ENCODE measurements at places on chromosomes 5 and 9.

- DNase-seq, result no peak
These were observed 30.7 kb downstream of the EXOC3 start for GRCh38 chr5:473551-474192.

GRCh38 chr5:72427488-72428437, 79.4 kb downstream of the ZNF366 start:
- DNase-seq, result no peak

DNA sequence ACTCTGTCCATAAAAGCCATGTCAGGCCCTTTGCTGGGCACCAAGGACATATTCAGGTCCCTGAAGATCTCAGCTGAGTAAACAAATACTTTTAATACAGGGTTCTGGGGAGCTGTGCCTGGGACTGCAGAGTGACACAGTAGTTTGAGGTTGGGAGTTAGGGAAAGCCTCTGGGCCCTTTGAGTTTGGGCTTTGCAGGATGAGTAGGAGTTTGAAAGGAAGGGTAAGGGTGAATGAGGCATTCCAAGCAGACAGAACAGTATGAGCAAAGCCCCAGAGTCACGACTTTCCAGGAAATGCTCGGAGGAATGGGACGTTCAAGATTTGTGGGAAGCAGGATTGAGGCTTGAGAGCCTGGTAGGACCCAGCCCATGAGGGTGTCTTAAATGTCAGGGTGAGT, 13.3 kb downstream of the CRB2 start:
- DNase-seq, result no peak

DNA sequence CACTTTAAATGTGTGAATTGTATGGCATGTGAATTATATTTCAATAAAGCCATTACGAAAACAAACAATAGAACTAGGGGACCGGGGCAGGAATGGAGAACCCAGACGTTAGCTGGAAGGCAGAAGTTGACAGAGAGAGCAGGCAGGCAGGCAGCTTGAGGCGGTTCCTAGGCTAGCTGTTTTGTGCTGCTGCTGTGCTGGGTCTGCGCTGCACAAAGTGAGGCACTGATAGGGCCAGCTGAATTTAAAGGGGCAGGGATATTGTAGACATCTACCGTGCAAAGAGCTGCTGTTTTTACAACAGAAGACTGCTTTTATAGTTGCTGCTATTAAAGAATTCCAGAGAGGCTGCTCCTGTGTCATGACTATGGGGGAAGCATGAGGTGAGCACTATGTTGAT, 21.6 kb upstream of the MIER3 start:
- DNase-seq, result no peak

DNA sequence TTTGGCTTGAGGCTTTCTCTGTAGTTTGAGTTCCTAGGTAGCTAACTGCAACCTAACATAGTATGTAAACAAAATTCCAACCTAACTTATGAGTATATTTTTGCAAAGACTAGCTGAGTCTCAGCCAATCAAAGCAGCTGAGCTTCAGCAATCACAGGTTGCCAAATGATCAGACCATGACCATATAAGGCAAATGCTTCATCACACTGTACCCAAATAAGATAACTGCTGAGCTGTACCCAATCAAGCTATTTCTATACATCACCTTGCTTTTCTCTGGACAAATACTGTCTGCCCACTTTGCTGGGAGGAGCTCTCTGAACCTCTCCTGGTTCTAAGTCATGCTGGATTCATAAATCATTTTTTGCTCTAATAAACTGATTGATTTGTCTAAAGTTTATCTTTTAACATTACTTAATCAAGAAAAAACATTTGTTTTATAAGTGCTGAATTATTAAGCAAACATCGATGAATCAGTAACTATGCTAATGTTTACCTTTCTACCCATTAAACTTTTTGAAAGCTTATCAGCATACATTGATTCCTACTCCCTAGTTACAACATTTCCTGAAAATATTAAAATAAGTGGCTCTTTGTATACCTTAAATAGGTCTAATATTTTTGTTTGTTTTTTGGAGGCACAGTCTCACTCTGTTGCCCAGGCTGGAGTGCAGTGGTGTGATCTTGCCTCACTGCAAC, 129.7 kb upstream of the PCA3 start:
- no peak for DNase-seq

DNA sequence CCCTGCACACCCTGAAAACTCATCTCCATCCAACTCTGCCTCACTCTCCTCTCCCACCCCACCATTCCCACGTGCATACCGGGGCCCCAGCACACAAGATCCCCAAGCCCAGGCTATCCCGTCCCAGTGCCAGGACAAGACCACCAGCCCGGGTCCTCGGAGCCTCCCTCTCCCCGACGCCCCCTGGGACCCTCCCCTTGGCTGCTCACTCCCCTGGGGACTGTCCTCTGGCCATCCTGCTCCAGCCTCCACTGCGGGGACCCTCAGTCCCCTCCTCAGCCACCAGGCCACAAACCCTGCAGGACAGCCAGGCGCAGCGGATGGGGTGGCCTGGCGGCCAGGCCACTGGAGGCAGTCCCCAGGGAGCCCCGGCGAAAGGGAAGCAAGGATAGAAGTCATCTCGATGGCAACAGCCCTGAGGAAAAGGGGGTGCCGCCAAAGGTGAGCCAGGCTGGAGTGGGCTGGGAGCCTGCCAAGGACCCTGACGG, 62.8 kb downstream of the C9orf50 start:
- no peak for DNase-seq

DNA sequence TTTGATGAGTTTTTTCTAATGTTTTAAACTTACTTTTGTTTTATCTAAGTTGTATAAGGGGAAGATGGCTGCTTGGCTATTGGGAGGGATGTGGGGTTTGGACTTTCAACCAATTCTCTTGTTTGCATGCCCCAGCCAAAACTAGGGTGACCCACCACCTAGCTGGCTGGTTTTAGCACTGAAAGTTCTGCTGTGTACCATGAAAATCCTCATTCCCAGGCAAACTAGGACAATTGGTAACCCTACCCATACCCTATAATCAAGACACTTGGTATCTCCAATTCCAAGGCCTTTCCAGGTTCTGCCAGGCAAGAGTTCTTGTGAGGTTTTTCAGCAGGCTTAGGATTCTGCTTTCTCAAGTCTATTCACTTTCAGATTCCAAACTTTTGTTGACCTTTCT, 13.1 kb downstream of the RAB3C start:
- no peak for DNase-seq

- DNase-seq, result no peak
These were observed 13.5 kb upstream of the SLC28A3 start for GRCh38 chr9:84354035-84354434.

- DNase-seq, result no peak
These were observed 159.7 kb downstream of the SNCAIP start for GRCh38 chr5:122471752-122472061.

- DNase-seq, result no peak
These were observed 1.3 kb downstream of the GPSM1 start for GRCh38 chr9:136328622-136329041.

DNA sequence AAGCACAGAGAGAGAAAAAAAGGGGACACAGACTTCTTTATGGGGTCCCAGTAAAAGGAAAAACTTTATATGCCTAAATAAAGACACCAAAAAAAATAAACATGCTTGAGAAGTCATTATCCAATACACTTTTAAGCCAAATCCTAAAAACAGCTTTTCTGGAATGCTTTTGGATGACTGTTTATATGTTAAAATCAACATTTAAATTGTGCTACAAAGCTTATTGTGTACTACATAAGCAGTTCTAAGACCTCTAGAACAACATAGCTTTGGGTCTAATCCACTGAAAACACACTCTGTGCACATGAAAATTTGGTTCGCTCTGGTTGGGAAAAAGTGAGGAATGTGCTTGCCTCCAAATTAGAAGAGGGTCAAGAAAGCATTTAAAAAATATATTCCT, 92.5 kb downstream of the EBF1 start:
- no peak for DNase-seq

GRCh38 chr5:140140435-140140834, 14.7 kb downstream of the IGIP start:
- no peak for DNase-seq

- no peak for DNase-seq
These were observed 27.6 kb downstream of the COL15A1 start for GRCh38 chr9:98971168-98971914.

- DNase-seq, result no peak
These were observed 338.1 kb upstream of the BRINP1 start for GRCh38 chr9:119707228-119707845.

- DNase-seq, result no peak
These were observed 20.3 kb downstream of the WHRN start for GRCh38 chr9:114484854-114485443.

GRCh38 chr5:36111238-36111637, 40.4 kb downstream of the LMBRD2 start:
- no peak for DNase-seq

- no peak for DNase-seq
These were observed 9.7 kb upstream of the ERBIN start for GRCh38 chr5:65916636-65917035.

DNA sequence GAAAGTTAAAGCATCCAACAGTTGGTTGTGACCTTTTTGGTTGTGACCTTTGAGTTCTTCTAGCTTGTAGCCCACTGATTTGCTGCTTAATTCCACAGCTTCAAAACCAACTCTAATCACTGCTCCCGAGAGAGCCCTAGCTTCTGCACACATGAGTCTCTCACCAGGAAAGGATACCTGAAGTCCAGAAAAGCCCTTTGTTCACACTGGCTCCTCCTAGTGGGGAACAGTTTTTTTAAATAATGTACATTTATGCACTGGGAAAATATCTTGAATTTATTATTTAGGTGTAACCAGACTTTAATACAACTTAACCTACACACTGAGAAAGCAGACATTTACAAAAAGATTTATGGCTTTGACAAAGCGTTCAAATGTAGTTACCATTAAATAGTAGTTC, 120.2 kb upstream of the CCDC152 start:
- DNase-seq, result no peak

DNA sequence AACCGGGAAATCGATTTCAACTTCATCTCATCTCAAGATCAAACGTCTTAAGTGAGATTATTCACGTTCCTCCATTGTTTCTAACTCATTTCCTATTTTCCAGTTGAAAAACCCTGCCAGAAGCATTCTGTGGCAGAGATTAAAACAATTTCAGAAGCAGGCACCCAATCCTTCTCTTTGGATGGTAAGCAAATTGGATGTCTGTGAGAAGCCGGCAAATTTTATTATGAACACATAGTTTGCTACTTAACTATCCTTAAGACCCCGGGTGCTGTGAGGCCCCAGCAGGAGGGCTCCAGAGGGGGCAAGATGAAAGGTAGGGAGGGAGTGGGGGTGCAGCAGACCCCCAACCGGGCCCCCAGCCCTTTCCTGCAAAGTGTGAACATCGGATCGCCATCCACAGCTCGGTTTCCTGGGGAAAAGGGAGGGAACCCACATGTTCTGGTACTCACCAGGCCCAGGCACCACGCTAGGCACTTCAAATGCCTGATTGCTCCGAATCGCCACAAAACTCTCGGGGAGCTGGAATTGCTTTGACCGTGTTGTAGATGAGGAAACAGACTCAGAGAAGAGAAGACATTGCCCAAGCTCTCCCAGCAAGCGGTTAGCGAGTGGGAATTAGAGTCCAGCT, 167.1 kb upstream of the MVB12B start:
- peak; percentile 12 for DNase-seq

- DNase-seq, result peak; percentile 83
These were observed 53.8 kb downstream of the RAD23B start for GRCh38 chr9:107336718-107337360.

GRCh38 chr5:176133877-176134276, 104.3 kb upstream of the SIMC1 start:
- DNase-seq, result no peak

DNA sequence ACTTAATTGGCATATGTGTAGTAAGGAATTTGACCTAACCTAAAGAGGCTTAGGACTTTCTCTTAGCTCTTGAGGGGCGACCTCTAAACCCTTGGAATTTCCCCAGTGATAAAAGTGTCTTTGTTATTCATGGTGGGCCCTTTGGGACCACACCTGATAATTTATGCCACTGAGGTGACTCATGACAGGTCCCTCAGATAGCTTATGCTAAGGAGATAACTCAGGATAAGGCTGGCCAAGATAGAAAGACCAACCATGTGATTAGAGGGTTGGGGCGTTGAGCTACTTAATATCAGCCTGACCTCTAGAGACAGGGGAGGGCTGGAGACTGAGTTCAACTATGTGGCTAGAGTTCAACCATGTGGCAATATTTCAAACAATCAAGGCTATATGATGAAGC, 218.1 kb downstream of the AP3B1 start:
- no peak for DNase-seq

- DNase-seq, result no peak
These were observed 185.9 kb downstream of the SEMA6A start for GRCh38 chr5:116388564-116389258.

DNA sequence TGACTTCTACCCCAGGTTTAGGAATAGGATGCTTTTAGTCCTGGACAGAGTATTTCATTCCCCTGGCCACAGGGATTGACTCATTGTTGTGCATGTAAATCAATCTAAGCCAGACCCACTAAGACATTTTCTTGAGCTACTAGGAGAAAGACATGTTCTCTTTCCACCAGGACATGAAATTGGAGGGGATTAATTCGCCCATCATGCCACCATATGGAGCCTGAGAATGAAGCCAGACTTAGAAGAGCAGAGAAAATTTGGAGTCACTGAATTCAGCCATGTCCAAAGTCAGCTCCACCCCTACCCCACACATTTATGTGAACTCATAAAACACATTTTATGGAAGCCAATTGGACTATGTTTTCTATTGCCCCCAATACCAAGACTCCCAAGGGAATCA, 322.5 kb downstream of the NFIB start:
- DNase-seq, result no peak

DNA sequence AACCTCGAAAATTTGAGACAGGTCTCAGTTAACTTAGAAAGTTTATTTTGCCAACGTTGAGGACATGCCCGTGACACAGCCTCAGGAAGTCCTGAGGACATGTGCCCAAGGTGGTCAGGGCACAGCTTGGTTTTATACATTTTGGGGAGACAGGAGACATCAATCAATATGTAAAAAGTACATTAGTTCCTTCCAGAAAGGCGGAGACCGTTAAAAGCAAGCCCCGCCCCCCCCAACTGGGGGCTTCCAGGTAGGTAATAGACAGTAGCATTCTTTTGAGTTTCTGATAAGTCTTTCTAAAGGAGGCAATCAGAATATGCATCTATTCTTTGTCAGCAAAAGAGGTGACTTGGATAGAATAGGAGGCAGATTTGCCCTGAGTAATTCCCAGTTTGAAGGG, 599 bp upstream of the MOCS2 start:
- DNase-seq, result no peak

DNA sequence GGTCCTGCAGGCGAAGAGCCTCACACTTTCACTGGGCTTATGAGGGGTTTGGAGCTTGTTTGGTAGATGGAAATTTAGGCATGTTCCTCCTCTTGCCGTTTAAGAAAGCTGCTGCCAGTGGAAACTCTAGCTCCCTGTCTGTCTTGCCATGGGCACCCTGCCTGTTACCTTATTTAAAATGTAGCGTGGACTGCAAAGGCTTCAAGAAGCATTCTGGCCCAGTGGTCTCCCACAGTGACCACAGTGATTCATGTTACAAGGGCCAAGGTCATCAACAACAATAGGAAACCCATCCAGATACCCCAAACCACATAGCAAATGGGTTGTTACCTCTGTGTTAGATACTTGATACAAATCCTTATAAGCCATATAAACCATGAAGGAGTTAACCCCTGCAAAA, 96.6 kb downstream of the DPYSL3 start:
- no peak for DNase-seq

Measured in ureter (tissue), 1 donor.